ENCODE measurements at places on chromosomes 3 and 15.

- DNase-seq, result no peak
These were observed 31.5 kb upstream of the ARHGEF26 start for GRCh38 chr3:154089421-154090420.

- DNase-seq, result no peak
These were observed 47.6 kb downstream of the PSMD6 start for GRCh38 chr3:63975723-63976122.

DNA sequence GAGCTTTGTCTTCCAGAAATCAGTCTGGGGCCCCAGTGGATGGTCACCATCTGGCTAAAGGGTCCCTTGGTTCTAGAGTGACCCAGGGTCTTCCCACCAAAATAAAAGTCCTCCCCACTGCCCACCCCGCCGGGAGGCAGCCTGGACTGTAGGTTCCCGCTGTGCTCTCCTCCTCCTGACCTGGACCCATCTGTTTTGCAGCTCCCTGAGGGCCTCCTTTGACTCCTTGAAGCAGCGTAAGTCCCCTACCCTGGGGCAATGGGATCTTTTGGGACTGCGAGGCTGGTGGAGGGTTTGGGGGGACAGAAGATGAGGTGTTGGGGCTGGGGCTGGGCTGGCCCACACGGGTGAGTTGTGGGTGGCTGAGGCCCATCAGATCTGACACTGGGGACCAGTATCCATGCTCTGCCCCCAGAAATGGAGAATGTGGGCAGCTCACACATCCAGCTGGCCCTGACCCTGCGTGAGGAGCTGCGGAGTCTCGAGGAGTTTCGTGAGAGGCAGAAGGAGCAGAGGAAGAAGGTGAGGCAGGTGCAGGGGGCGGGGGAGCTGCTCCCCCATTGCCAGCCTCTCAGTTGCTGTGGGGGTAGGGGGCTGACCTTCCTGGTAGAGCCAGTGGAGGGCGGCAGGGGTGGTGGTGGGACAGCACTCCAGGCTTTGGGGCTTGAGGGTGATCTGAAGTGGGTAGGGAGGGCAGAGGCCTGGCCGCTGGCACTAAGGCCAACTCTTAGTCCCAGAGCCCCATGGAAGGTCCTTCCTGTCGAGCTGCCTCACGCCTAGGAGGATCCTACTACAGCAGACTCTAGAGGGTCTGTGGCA is 30.4 kb downstream of the PSTPIP1 start:
- DNase-seq, result no peak

GRCh38 chr15:96421178-96421601 is 90.7 kb downstream of the NR2F2 start:
- DNase-seq, result no peak

- peak; percentile 62 for DNase-seq
These were observed 613 bp downstream of the ATP1B3 start for GRCh38 chr3:141876891-141877621.

GRCh38 chr3:172101107-172101506 is 61.7 kb downstream of the FNDC3B start:
- no peak for DNase-seq

- no peak for DNase-seq
These were observed 170.8 kb downstream of the PEX5L start for GRCh38 chr3:179865861-179866505.

DNA sequence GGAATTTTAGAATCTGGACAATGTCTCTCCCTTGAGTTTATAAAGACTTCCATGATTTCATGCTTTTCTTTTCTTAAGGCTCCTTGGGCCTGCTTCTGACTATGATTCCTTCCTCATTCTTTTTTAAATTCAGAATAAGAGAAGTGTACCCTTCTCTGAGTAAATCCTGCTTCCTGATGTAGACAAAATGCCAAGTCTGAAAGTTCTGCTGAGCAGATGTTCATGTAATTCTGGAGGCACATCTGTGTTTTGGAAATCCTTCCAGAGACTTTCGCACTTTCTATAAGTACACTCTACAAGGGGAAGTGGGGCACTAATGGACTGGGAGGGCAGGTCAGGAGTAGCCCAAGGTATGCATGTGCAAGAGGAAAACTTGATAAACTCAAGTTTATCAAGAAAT is 24.8 kb downstream of the TPM1 start:
- DNase-seq, result no peak

GRCh38 chr15:83275412-83275811 is 9.1 kb downstream of the BNC1 start:
- DNase-seq, result no peak

DNA sequence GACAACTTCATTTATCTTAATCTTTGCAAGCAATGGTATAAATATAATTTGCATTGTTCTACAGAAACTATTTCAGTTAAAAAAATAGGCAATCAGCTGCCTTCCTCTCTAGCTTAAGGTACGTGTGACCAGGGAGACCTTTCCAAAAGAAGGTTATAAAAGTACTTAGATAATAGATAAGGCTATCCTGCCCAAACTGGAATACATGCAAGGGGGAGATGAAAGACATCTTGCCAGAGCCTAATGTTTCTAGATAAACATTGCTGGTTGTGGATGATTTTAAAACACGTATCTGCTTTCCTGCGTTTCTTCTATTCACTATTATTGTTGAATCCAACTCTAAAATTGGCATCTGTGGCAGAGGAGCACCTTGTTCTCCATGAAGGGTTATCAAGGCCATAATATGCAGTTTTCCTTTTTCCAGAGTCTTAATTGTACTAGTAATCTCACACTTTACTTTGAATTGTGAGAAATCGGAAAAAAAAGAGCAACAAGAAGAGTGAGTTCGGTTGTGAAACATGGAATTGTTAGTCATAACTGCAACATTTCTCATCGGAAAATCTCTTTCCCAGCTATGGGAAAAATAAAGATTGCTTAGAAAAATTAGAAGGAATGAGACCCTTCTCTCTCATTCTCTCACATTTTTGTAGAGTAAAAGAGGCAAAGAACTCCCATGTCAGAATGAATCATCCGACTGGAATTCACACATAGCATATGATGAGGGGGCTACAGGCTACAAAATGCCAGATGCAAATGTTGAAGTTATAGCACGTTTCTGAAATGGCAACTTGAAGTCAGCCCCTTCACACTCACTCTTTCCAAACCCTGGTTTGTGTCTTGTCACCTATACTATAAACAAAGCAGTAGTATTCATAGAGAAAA is 936.1 kb upstream of the NR2F2 start:
- no peak for DNase-seq

DNA sequence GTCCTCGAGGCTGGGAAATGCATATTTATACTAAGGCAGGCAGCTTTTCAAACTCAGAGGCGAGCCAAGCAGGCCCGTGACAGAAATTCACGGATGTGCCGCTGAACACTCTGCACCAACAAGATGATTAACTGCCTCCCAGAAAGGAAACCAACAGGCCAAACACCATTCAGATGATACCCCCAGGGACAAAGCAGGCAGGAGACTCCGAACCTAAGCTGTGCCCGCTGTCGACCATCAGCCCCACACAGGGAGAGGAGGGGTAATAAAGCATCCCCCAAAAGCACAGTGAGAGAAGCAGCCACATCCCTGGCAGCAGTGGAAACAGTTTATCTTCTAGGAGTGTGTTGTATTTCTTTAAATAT is 31.8 kb downstream of the ADAMTS17 start:
- DNase-seq, result no peak

- DNase-seq, result no peak
These were observed 32.1 kb downstream of the SEC62 start for GRCh38 chr3:169998668-169999131.

- DNase-seq, result no peak
These were observed 45.4 kb downstream of the ATP13A4 start for GRCh38 chr3:193509103-193509965.

- no peak for DNase-seq
These were observed 118.7 kb downstream of the TMEM266 start for GRCh38 chr15:76178296-76179000.

DNA sequence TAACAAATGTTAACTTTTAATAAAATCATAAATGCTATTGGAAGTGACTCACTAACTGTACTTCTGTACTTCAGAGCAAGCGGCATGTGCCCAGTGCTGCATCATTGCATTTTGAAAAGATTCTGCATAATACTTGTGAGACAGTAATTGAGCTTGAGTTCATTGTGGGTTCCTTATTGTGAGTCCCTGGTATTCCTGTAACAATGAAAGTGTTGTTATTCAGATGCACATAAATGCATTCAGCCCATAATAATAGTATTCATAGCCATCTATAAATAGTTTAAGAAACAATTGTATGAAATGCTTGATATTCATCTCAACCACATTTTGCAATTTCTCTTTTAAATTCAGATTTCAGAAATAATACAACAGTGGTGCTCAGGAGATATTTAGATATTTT is 976.4 kb downstream of the CADM2 start:
- DNase-seq, result no peak

- no peak for DNase-seq
These were observed 158.6 kb upstream of the NR2E3 start for GRCh38 chr15:71651750-71652186.

DNA sequence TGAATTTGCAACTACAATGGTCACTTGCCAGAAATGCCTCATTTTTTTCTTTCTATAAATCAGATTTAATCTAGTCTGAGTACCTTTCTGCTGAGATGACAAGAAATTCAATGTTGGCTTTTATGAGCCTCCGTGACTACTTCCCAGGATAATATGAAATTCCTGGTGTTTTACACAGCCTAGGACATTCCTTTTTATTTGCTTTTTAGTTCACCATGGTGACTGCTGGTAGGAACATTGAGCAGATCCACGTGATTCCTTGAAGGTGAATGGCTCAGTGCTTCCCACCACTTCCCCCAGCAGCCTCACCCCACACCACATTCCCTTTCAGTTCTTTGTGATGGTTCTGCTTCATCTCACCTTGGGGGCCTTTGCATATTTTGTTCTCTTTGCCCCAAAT is 4.3 kb upstream of the NPTN start:
- no peak for DNase-seq

GRCh38 chr3:183917776-183918175 is 33.1 kb upstream of the PARL start:
- no peak for DNase-seq

GRCh38 chr3:45682311-45682710 is 6.9 kb upstream of the SACM1L start:
- no peak for DNase-seq

DNA sequence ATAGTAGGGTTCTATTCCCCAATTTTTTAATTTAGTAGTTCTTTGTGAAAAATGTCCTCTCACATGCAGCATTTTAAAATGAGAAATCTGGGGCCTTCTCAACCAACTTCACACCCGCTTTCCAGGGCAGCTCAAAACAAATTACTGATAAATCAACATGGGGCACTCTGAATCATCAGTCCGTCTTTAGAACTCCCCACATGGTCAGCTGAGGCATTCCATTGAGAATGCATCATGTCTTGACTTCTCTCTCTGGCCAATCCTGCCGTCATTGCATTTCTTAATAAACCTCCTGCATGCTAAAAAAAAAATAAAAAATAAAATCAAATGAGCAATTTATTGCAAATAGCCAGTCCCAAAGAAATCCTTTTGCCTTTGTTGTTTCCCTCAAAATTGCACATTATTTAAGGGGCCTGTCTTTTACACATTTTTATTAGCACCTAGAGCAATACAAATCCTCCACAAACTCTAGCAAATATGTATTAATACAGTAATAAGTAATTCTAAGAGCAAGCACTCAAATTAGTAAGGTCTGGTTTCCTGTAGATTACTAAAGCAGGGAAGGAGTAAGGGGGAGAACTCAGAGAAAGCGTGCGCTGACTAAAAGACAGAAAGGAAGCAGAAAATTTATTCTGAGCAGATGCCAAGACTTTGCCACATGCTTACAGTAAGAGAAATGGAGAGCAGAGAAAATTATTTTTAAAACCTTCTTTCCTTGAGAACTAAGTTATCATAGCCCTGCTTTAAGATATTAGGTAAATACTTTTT is 175.7 kb downstream of the TNIK start:
- no peak for DNase-seq

GRCh38 chr3:47542471-47543173 is 29.1 kb upstream of the ELP6 start:
- DNase-seq, result no peak

GRCh38 chr15:63234451-63234870 is 42.9 kb upstream of the APH1B start:
- no peak for DNase-seq

GRCh38 chr15:68658151-68658550 is 79.4 kb downstream of the CORO2B start:
- no peak for DNase-seq

DNA sequence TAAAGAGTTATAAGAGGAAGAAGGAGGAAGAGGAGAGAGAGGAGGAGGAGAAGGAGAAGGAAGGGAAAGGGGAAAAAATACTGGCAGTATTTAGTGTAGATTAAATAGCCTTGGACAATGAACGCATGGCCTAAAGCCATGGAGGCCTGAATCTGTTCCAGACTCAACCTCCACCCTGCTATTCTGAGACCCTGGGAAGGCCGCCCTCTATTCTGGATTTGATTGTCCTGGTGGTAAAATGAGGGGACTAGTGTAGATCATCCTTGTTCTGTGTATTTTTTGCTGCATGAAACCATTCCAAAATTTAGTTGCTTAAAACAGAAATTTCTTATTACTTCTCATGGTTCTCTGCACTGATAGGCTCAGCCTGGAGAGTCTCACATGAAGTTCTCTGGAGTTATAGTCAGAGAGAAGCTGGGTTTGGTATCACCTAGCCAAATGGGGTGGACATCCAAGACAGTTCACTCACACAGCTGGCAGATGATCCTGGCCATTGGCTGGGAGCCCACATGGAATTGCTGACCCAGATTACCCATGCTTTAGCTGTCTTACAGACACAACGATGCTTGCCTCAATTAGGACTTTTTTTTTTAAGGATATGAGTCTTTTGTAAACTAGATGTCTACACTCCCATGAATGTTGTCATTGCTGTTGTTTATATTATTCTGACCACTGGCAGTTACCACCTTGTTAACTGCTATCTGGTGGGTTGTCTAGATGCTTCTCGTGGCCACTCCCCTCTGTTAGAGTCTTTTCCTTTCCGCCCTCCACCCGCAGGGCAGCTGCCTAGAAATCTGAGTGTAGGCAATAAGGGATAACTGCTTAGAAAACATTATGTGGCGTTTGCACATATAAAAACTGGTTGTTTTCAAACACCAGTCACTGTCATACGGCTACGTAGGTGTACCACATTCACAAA is 149.9 kb downstream of the SST start:
- no peak for DNase-seq

- no peak for DNase-seq
These were observed 167.2 kb upstream of the GOLIM4 start for GRCh38 chr3:168262887-168263286.

- DNase-seq, result no peak
These were observed 40.2 kb upstream of the MEIS2 start for GRCh38 chr15:37140531-37141058.

DNA sequence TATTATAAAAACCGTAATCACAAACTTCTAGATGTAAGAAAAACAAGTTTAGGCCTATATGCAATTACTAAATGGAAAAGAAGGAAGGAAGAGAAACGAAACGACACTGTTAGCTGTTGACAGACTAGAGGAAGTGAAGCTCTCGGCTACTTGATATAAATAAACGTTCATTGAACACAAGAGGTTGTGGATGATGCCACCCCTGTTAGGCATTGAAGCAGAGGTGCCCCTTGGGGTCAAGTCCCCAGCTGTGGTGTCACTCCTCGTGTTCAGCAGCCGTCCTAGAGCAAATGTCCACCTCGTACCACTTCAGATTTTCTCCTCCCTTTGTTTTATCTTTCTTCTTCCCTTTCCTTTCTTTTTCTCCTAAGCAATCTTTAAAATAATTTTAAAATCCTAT is 146.5 kb upstream of the UBE2E1 start:
- no peak for DNase-seq

GRCh38 chr3:178075344-178075743 is 460.9 kb upstream of the KCNMB2 start:
- no peak for DNase-seq

- DNase-seq, result no peak
These were observed 22.2 kb upstream of the WNT7A start for GRCh38 chr3:13901935-13902584.
